ENCODE measurements at places on chromosomes 4 and X.

DNA sequence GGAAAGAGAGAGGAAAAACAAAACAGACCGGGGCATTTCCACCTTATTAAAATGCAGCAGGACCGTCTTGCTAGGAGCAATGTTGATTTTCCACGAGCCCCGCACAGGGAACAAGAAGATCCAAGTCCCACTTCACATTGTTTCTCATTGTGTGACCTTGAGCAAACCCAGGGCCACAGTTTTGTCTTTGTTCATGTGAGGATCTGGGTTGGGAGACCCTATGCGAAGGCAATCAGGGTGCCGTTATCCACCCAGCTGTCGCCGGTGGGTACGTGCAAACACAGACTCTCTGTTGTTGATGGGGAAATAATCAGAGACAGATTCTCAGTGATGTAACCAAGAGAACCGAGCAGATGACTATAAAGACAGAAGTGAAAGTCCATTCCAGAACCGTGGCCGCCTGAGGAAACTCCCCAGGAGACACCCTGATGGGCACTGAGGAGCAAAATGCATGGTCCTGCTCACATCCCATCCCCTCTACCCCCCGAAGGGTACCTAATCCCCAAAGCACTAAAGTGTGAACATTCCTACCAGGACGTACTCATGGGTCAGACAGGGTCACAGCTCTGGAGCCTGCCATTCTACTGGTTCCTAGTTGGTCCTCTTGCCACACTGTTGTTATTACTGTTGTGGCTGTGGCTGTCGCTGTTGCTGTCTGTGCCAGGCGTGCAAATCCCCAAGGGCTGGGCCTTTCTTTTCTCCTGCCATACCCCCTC lies 102.7 kb upstream of the RBPJ start:
- no peak for DNase-seq

DNA sequence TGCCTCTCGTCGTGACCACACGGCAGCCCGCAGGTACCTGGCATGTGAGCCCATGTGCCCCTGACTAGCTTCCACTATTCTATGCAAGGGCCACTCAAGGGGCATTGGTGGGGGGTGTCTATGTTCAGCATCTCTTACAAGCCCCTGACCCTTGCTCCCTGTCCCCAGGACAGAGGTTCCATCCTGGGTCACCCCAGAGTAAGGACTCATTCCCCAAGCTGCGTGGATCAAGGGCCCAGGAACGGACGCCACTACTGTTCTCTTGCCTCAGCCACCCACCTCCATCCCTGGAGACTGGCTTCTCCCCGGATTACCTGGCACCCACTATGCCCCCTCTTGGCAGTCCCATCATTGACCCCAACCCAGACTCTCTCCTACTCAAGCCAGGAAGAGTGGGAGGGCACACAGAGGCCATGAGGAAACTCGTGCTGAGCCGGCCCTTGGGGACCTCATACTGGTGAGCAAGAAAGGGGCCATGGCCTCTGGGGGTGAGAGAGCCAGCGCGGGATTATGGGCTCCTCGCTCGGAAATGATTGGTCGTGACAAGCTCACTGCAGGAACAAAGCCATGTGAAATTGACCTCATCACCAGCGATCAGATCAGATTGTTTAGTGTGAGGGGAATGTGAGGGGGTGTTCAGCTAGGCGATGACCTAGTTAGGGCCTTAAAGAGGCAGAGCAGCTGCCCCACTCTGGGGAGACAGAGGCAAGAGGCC lies 50.1 kb upstream of the PJA1 start:
- no peak for DNase-seq

DNA sequence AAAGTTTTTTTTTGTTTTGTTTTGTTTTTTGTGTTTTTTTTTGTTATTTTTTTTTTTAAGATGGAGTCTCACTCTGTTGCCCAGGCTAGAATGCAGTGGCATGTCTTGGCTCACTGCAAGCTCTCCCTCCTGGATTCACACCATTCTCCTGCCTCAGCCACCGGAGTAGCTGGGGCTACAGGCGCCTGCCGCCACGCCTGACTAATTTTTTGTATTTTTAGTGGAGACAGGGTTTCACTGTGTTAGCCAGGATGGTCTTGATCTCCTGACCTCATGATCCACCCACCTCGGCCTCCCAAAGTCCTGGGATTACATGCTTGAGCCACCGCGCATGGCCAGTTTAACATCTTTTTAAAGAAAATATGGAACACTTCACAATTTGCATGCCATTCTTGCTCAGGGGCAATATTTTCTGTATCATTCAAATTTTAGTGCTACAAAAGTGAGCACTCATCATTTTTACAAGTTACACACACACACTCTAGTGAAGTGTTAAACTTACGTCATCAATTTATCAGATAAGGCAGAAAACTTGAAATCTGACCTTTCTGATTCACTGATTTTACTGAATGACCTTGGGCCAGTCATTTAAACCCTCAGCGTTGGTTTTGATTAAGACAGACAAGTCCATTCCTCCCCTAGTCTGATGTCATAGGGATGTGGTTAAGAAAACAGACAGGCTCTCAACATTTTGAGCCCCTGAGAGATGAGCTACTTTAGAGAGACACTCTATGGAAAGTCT lies 61.2 kb downstream of the TRIM2 start:
- DNase-seq: no peak

DNA sequence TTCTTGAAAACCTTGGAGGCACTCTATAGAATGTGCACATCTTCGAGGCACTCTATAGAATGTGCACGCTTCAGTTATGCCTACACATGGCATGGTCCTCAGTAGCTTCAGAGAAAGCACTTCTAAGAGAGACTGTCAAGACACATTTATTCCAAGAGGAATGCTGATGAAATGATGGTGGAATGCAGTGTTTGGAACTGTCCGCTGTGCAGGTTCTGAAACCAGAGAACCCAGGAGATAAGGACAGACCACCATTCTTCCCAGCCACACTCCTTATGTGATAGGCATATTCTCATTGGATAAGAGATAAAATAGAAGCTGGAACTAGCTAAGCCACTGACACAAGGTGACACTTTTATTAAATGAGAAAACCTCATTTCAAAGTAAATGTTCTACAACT lies 263.3 kb downstream of the NLGN4X start:
- DNase-seq: no peak

DNA sequence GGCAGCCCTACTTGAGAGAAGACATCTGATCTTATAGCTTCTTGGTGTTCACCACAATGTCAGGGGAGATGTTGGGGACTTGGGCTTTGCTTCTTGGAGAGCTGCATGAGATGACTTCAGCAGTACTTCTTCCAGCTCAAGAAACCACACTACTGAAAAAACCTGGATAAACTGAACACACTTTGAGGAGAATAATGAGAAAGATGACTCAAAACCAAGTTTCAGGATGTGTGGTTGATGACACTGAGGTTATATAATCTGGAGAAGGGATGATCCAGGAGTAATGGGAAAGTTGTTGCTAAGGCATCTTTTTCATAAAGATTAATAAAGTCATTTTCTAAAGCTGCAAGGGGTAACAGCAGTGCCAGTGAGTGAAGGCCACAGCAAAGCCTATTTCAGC lies 58.4 kb upstream of the PNPLA4 start:
- no peak for DNase-seq

DNA sequence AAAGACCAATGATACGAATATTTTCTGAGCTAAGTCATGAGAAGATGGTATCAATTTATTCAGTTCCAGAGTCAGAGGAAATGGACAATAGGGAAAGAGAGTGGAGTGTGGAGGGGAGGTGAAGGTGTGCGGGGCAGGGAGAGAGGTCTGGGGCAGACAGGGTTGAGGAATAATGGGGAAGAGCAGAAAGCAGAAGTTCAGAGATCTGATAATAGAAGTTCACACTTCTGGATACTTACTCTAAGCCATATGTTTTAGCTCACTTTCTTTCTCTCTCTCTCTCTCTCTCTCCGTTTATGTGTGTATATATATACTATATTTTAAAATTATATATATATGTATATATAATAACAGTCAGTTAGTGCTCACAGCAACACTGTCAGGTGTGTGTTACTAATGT lies 40.4 kb downstream of the FOXR2 start:
- DNase-seq: no peak

DNA sequence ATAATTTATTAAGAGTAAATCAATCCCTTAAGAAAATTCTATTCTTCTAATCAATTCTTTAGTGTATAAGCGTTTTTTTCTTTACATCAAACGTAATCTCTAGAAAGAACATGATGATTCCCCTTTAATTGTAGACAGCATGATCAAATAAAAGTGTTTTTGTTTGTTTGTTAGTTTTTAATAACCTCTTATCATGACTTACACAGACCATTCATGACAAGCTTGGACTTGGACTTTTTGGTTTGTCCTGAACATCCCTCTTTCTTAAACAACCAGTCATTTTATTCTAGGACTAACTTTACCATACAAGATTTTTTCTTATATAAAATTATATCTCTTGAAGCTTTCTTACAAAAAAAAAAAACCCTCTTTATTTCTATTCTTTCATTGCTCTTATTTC lies 344.6 kb upstream of the SPOCK3 start:
- no peak for DNase-seq

GRCh38 chr4:146183209-146183608 lies 7.7 kb downstream of the LSM6 start:
- DNase-seq: no peak

GRCh38 chrX:39267176-39267575 lies 465.9 kb downstream of the MID1IP1 start:
- no peak for DNase-seq

DNA sequence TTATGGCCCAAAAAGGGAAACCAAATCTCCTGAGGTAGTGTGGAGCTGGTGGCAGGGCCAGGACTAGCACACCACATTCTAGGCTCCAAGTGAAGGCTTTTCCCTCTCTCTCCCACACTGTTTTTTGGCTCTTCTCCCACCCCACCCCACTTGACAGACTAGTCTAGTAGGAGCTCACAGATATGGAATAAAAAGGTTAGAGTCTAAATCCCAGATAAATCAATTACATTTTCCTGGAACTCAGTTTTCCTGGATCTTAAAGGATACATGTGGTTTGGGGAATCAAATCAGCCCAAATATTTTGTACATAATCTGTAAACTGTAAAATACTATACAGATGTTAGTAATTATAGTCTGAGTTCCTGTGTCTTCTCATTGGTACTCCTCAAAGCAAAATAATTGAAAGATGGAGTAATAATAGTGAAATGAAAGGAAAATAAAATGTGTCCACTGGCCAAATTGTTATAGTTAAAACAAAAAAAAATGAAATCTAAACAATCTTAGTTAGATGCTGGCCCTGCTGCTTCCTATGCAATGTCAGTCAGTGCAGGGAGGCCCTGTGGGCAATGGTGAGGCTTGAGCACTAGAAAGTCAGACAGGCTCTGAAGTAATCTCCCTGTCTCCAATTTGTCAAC lies 370.4 kb upstream of the CPEB2 start:
- no peak for DNase-seq

- no peak for DNase-seq
Measured at GRCh38 chrX:40202456-40202855, 104.7 kb upstream of the BCOR start.

DNA sequence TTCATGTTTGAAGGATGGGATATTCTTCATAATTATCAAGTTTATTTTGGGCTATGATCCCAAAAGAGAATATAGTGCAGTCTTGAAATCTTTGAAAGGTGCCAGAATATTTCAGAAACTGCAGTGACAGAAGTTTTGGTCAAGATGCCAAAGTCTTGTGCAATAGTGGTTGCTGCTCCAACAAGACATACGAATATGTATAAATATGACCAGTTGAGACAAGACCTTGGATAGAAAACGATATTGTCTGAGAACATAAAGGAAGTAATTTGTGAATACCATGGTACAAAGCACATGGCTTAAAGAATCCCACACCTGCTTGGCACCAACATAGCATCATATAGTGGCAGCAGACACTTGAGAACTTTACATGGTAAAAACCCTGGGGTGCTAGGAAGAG lies 48.6 kb upstream of the AMELX start:
- DNase-seq: no peak

- no peak for DNase-seq
Measured at GRCh38 chr4:78059524-78059889, 2.4 kb downstream of the FRAS1 start.

DNA sequence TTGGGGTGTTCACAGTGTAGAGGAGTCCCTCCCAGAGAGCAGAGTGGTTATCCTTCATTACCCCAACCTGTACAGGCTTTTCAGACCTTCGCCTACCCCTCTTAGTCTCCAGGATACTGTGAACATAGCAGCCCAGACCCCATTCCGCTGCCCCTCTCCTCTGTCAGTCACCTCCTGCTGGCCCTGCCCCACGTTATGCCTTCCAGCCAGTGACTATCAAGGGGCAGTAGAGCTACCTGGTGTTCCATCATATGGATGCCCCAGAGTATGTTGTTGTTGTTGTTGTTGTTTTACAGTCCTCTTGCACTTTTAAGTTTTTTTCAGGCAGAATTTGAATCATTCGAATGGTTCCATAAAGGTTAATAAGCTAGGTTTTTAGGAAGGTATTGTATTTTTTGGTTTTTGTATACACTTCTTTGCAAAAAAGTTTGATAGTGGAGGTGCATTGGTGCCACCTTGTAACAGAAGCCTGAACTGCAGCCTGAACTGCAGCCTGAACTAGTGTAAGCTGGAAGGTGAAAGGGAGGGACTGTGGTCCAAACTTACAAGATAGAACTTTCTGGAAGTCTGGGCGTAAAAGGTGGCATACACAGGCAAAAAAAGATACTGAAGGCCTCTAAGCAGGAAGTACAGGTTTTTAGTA lies 101.4 kb upstream of the RAB40AL start:
- DNase-seq: no peak

DNA sequence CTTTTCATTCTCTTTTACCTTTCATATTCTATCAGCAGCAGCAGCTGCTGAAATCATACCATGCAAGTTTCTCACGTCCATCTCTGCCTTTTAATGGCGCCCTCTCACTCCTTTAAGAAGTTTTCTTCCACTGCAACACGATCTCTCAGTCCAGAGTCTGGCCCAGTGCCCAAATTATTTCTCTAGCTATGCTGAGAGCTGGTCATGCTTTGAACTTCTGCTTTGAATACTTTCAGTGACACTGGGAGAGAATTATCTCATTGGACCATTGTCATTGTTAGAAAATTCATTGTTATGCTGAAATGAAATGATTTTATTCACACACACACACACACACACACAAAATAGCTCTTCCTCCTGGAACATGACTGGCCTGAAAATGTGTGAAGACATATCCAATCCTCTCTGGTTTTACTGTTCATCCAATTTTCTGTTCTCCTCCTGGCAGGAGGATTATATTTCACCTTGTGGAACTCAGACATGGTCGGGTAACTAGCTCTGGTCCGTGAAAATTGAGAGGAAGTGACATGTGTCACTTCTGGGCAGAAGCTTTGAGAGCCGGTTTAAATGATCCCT lies 1.3 kb upstream of the PDHA1 start:
- DNase-seq: no peak

DNA sequence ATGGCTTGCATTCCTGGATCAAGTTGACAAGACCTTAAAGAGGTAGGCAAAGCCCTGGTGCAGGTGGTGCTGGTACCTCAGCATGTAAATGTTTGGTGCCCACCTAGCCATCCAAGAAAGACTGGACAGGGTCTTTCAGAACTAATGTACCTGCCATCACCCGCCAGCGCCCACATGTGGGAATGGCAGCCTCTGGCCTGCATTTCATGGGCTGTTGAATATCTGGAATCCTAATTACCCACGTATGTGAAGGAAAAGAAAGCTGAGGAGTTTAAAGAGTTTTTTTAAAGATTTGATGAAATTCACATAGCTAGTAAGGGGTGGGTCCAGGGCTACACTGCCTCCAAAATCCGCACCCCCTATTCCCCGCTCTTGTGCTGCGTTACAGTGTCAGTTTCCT lies 8.6 kb upstream of the CCDC149 start:
- DNase-seq: no peak

All from stimulated activated CD8-positive, alpha-beta memory T cell treated with anti-CD3 and anti-CD28 coated beads, Interleukin-15, amount 100 ng/mL, for 24 hours (primary cell).